ENCODE measurements at places on chromosomes 4 and X. TPM values are rescaled to one million over a fixed set of nuclear protein-coding genes. Genes with fewer than 3 reads are reported as not detected.

Gene MGARP
- total RNA-seq = 16.2 TPM

Gene SPATA4
- total RNA-seq = not detected

Gene FAM90A26
- total RNA-seq = not detected

Gene BMPR1B
- 2.1 TPM for total RNA-seq

Gene ASMT
- not detected for total RNA-seq

Gene MAGED2
- total RNA-seq = 240 TPM

Gene UCP1
- not detected for total RNA-seq

Gene CFP
- 1.9 TPM for total RNA-seq

Gene AR
- total RNA-seq = 16.0 TPM
